ENCODE measurements at places on chromosomes 5 and 9.
A peak's percentile ranks its signal among the peaks of the same experiment; 100 is the strongest.

DNA sequence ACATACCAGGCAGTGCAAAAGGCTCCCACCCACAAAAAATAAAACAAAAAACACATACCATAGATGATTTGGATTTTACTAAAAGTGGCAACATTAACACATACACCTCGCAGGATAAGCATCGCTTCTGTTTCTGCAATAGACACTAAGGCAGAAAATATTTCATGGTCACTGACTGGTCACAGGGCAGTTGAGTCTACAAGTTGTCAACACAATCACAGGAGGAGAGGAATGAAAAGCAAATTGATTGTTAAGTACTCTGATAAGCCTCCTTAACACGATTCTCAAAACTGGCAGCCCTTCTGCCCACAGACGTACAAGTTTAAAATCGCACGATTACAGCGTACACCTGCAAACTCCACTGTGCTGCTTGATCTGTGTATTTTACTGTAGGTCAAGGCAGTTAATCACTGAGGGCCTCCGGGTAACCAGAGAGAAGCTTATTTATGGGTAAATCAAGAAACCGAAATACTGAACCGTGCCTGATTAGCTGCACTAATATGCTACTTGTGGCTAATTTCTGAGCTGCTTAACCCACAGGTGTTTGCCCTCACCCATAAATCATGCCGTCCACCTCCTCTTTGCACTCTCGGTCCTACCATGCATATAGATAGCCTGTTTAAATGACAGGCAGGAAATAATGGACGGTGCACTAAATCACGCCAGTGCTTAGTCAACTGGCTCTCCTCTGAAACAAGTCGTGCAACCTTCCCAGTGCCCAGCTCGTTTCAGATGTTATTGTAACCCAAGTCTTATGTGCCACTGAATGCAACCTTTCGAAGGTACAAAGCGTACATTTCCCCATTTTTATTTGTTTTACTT is 659.4 kb upstream of the ADAMTS16 start:
- DNase-seq: no peak

- DNase-seq: no peak
These were observed 174.7 kb downstream of the PPP2R2B start for GRCh38 chr5:146703899-146704298.

DNA sequence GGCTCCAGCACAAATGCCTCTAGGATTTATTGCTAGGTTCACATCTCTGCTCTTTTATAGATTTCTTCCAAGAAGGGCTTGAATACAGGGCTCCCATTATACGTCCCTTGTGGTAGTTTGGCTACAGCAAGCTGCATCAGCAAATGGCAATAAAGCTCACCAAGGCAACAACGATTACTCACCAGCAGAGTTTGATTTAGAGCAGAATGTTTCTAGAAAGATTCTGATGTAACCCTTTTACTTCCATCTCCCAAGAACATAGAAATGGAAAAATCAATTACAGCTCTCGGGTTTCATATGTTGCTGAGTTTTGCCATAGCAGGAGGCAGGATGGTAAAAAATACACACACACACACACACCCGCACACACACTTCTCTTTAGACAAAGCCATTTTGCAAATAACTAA is 124.2 kb upstream of the TNPO1 start:
- DNase-seq: peak; percentile 59

DNA sequence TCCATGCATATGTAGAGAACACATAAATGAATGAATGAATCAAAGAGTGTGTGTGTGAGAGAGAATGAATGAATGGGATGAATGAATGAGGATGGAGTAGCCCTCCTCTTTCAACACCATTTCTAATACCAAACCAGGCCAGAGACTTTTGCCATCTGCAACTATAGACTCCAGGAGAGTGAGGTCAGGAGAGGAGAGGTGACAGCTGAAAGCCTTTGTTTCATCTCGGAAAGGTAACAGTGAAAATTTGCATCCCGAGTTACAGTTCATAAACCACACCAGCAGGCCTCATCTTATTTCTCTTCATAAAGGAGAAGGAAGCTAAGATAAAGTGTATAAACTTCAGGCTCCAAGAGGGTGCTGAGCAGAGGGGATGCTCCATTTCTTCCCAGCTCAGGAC is 255.3 kb upstream of the KLF4 start:
- no peak for DNase-seq

DNA sequence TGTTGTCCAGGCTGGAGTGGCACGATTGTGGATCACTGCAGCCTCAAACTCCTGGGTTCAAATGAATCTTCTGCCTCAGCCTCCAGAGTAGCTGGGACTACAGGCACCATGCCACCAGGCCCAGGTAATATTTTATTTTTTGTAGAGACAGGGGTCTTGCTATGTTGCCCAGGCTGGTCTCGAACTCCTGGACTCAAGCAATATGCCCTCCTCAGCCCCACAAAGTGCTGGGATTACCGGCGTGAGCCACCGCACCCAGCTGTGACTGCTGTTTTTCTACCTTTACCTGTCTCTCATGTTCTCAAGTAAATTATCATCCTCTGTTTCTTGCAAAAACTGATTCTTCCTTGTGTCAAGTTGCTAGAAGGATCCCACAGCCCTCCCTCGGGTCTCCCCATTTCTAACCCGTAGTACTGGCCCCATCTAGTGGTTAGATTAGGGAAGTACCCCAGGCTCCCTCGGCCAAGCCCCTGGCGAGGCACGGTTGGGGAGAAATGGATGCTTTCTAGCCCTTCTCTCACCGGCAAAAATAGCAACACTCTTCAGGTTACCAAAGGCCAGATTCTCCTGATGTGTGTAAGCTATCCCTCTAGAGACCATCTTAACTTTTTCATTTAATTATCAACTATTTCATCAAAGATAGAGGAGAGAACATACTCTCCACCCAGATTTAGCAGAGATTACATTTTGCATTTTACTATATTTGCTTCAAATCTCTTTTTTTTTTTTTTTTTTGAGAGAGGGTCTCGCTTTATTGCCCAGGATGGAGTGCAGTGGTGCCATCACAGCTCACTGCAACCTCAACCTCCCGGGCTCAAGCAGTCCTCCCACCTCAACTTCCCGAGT is 19.2 kb upstream of the TOR1B start:
- DNase-seq: peak; percentile 85

- no peak for DNase-seq
These were observed 36.2 kb downstream of the PTCD2 start for GRCh38 chr5:72356361-72356760.

GRCh38 chr9:98162613-98163012 is 29.8 kb downstream of the CORO2A start:
- no peak for DNase-seq

GRCh38 chr9:105121861-105122430 is 122.5 kb upstream of the SLC44A1 start:
- DNase-seq: no peak

- no peak for DNase-seq
These were observed 93.7 kb downstream of the RASEF start for GRCh38 chr9:82969291-82969690.

DNA sequence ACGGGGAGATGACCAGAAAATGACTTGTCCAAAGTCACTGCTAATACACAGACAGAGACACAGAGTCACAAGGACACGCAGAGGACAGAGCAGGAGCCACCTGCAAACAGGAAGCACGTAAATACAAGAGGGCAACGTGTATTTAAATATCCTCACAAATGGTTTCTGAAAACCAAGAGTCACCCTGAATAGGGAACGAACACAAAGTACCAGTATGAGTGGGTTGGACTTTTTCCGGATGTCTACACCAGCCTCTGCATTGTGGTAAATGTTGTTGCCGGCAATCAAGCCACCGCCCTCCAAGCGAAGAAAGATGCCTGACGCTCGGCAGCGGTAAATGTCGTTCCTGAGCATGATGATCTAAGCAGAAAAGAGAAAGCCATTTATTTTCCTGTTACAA is 44.5 kb downstream of the FBXO10 start:
- no peak for DNase-seq

GRCh38 chr5:56440871-56441740 is 208.0 kb upstream of the ANKRD55 start:
- DNase-seq: no peak

DNA sequence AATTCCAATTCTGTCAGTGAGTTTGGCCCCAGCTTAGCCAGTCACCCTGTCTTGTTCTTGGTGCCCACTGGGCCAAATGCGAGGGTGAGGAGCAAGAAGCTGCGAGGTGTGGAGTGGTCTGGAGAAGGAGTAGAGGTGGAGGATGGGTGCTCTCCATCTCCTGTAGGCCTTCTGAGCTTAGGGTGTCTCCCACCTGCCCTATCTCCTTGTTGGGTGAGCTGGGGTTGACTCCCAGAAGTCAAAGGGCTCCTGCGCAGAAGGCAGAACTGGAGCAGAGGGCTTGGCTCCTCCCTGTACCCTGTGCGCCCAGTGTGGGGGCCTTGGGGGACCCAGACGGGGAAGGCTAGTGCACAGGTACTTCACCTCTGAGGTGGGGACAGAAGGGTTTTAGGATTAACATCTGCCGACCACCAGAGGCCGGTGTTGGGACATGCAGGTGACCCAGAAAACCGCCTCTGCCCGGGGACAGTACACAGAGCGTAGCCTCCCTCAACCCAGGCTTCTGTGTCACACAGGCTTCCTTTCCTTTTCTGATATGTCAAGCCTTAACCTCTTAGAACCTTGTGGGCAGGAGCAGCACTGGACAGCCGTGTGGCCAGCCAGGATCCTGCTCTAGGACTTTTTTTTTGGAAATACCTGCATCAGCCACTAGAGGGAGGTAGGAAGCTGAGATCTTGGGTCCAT is 16.9 kb downstream of the IL5 start:
- DNase-seq: no peak

GRCh38 chr9:131609099-131609830 is 63.9 kb downstream of the PRRT1B start:
- DNase-seq: peak; percentile 85

GRCh38 chr9:114171500-114171899 is 16.2 kb downstream of the COL27A1 start:
- no peak for DNase-seq

DNA sequence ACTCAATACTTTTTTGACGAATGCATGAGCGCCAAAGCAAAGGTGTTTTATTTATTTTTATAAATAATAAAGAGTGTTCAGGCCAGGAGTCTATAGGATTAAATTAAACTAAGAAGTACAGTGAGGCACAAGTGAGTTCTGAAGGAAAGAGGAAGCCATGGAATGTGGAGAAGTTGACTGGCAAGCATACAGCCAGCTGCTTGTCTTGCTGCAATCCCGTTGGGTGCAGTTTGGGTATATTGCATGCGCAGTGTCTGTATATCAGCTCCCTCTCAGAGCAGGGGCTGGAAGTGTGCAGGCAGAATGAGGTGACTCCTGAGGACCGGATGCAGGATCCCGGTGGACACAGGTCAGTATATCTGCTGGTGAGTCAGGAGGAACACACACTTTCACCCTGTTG is 315.6 kb downstream of the ZSWIM6 start:
- DNase-seq: no peak

GRCh38 chr5:27381686-27382085 is 343.3 kb upstream of the CDH9 start:
- DNase-seq: no peak

- peak; percentile 46 for DNase-seq
These were observed 197.5 kb downstream of the MAPKAP1 start for GRCh38 chr9:125509476-125509875.

GRCh38 chr9:81559709-81560108 is 129.6 kb downstream of the TLE1 start:
- DNase-seq: no peak

- DNase-seq: no peak
These were observed 11.3 kb downstream of the KLF9 start for GRCh38 chr9:70403166-70403565.

GRCh38 chr5:150302301-150303069 is at the start of gene ARSI:
TSS of gene ARSI (minus strand) at chr5:150302905. CDS start at chr5:150302373, 532 bp downstream.
- DNase-seq: peak; percentile 91

- DNase-seq: peak; percentile 77
These were observed 7.3 kb upstream of the BARHL1 start for GRCh38 chr9:132575005-132575609.

GRCh38 chr5:172602783-172603231 is 38.3 kb upstream of the NEURL1B start:
- peak; percentile 63 for DNase-seq

GRCh38 chr5:115392611-115393010 is 96.2 kb upstream of the CCDC112 start:
- no peak for DNase-seq

All from femur (tissue), 1 donor.